ENCODE measurements at places on chromosomes 6 and 20.

- no peak for DNase-seq
Measured at GRCh38 chr20:44071526-44072111, 115.4 kb downstream of the JPH2 start.

GRCh38 chr20:3595541-3595940, 67.7 kb downstream of the GFRA4 start:
- DNase-seq, result no peak

GRCh38 chr20:57691699-57692098, 18.1 kb downstream of the PMEPA1 start:
- DNase-seq, result peak; percentile 51

- DNase-seq, result no peak
Measured at GRCh38 chr6:101912311-101912710, 518.8 kb downstream of the GRIK2 start.

DNA sequence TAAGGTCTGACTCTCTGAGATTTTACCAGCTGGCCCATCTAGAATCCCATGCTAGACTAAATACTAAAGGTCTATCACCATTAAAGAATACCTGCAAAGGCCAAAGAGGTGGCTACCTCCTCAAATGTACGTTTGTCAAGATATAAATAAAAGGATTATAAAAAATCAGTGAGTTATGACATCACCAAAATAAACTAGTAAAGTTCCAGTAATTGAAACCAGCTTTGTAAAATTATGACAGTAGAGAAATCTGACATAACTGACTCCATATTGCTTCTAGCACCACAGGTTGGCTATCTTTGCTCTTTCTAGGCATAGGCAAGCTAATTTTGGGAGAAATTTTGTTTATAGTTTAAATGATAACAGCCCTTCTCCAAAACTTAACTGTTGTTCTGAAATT, 536.3 kb downstream of the TFAP2A start:
- DNase-seq, result no peak

Measured in common myeloid progenitor, CD34-positive (primary cell).